Activated CD8-positive, alpha-beta memory T cell treated with anti-CD3 and anti-CD28 coated beads, Interleukin-2, amount 50 U/mL, for 48 hours (primary cell): ENCODE measurements at places on chromosomes 7 and 10.

- DNase-seq, result no peak
These were observed 86.8 kb downstream of the SORBS1 start for GRCh38 chr10:95474228-95475002.

- no peak for DNase-seq
These were observed 377.0 kb downstream of the TCERG1L start for GRCh38 chr10:130934293-130935127.

GRCh38 chr7:56003749-56004148, 39.4 kb downstream of the NIPSNAP2 start:
- no peak for DNase-seq

DNA sequence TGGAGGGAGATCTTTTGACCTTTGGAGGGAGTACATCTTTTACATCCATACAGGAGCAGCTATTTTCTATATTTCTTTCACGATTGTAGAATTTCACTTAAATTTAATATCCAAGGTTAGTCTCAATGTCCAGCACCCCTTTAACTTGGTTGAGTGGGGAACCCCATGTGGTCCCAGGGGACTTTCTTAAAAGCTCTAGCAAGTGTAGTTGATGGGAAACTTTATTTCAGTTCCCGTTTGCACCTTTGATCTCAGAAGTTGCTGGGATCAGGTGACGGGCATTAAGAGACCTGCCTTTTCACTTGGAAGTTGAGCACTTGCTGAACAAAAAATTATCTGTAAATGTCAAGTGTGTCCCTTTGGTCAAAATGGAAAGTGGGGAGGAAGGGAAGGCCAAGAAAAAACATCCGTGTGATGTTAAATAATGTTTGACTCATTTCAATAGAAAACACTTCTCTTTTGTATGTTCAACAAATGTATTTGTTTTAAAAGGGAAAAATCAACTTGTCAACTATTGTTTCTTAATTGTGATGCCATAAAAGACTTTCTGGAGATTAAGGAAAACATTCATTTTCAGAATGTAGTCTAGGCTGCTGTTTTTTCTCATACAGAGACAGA, 370.1 kb upstream of the GALNT17 start:
- no peak for DNase-seq

DNA sequence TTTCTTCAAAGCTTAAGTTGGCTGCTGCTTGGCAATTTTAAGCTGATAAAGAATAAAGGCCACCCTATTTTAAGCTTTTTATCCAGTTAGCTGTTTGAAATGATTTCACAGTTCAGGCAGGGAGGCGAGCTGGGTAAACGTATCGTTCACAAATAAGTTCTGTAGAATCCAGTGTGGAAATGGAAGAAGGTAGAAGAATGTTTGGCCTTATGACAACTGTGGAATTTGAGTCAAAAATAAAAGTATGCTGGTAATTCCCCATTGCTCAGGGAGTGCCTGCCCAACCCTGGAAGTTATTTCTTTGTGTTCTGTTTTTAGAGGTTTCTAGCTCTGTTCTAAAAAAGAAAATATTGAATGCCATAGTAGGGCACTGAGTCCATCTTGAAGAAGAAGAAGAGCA, 113.1 kb downstream of the ARL4A start:
- no peak for DNase-seq

DNA sequence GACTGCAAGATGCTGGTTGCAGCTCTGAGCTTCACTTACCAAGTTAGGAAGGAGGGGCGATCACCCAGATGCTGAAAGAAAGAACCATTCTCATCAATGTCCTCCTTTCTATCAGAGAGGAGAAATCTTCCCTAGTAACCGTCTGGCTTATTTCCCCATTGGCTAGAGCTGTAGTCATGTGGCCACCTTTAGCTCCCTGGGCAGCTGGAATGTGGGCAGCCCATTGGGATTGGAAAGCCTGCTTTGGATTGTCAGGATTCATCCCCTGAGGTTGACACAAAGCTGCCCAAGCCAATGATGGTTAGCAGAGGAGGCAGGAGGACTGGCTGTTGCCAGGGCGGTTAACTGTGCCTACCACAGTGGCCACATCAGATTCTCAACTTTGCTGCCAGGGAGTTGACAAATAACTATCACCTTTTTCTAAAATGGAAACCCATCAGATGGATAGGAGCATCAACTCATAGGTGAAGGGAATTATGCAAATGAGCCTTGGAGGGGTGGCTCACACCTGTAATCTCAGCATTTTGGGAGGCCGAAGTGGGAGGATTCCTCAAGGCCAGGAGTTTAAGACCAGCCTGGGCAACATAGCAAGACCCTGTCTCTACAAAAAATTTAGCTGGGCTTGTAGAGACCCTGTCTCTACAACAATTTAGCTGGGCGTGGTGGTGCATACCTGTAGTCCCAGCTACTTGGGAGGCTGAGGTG, 206.4 kb upstream of the GALNT17 start:
- no peak for DNase-seq

DNA sequence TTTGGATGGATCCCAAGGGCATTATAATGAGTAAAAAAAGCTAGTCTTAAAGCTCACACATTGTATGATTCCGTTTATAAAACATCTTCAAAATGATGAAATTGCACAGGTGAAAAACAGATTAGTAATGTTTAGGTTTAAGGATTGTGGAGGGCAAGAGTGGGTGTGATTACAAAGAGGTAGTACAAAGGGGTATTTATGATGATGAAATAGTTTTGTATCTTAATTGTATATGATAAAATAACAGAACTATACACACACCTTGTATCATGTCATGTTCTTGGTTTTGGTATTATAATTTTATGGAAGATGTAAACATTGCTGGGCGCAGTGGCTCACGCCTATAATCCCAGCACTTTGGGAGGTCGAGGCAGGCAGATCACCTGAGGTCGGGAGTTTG, 2.8 kb upstream of the SSC4D start:
- no peak for DNase-seq

DNA sequence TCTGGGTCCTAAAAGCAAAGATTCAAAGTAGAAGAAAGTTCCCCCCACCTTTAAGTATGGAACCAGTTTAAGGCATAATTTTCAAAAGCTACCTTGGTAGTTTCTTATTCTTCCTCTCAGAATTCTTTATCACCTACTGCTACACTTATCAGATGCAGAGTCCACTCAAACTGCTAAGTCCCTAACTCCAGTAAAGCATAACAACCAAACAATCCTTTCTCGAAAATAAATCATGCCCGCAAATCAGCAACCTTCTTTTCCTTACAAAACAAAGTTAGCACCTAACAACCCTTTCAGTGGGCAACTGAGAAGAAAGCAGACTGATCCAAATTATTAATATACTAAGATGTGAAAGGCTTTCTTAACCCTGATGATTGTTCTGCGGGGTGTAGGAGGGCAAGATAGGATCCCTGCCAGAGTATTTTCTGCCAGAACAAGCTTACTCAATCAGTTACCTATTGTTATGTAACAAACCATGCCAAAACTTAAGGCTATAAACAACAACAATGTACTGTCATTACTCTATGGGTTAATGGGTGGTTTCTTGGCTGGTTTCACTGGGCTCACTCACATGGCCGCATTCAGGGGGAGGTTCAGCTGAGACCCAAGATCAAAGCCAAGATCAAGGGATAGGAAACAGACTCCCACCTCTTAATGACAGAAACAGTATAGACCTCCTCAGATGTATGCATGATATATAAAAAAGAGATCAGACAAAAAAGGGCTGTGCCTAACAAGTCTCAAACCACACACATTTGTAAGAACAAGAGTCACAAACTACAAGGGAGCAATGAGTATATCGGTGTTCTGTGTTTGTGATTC, 42.0 kb downstream of the CCDC6 start:
- DNase-seq, result no peak

DNA sequence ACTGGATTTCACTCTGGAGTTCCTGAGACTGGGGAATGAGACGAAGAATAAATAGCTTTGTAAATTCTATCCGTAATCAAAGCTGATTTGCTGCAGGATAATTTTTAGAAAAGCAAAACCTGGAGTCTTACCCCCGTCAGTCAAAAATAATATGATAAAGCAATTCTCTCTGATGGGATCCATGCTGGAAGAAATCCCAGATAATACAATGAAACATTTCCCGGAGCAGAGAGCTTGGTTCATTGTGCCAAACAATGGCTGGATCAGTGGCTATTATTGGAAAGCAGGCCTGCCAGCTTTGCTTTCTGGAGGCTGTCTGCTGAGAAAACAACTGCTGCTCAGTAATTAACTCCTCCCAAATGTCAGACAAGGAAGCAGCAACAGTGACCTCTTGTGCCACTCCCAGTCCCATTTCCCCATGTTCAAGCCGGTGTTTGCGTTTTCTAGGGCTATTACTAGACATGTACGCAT, 609.4 kb upstream of the PCDH15 start:
- DNase-seq, result no peak

DNA sequence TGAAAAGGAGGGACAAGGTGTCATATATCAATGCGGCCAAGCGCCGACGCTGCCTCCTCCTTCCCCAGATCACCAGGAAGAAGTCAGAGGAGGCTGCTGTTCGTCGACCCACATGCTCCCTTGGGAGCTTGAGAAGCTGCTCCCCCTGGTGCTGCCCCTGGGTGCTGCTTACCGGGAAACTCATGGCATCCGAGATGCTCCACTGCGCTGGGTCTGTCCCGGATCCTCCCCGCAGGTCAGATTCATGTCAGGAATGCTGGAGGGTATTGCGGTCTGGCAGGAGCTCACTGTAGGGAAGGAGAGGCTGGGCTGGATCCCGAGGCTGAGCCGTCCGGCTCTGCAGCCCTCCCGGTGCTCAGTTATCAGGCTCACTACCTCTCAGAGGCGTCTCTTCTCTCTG, 123.7 kb upstream of the FAM20C start:
- DNase-seq, result no peak

DNA sequence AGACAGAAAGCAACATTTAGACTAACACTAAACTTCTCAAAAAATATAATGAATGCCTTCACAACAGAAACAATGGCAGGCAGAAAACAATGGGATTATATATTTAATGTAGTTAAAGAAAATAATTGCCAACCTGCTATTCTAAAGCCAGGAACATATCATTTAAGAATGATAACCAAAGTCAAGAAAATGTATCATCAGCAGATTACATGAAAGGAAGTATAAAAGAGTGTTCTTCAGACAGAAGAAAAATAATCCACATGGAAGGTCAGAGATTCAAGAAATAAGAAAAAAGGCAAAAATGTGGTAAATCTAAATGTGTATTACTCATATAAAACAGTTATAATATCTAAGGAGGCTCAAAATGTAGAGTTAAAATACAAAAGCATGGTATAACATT, 98.1 kb downstream of the CYP26A1 start:
- DNase-seq, result no peak
